ENCODE measurements at places on chromosomes 7 and 10.
A peak's percentile ranks its signal among the peaks of the same experiment; 100 is the strongest.

- no peak for DNase-seq
These were observed 193.0 kb upstream of the KMT2E start for GRCh38 chr7:104820836-104821535.

DNA sequence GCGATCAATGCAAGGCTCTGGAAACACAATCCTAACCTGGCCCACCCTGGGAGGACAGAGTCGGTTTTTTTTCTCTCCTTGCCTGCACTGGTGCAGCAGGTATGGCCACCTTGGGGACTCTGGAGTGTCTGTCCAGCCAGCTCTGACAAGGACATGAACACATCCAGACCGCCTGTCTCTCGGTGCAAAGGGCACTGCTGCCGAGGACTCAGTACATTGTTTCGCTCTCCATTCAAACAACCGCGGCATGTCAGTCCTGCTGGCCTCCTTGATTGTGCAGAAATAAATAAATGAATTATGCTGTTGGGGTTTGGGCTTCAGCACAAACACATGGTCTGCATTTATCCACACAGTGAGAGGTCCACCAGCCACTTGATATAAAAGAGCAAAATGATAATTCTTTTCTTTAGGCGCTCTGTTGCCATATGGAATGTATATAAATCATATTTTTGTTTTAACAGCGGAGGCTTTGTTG is 565.2 kb downstream of the KCNMA1 start:
- no peak for DNase-seq

- DNase-seq = no peak
These were observed 272.0 kb downstream of the BAMBI start for GRCh38 chr10:28949005-28950004.

DNA sequence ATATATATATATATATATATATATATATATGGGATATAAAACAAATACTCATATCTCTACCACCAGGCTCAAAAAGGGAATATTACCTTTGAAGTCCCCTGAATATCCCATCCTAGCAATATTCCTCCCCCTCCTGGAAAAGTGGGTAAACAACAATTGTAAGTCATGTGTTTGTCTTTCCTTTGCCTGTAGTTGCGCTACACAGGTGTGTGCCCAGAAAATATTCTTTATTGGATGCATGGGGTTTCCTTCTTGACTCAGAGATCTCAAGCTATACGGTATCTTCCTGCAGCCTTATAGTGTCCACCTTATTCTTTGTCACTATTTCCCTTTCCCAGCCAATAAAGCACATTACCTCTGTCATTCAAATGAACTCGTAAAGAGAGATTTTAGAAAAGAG is 54.2 kb downstream of the MET start:
- no peak for DNase-seq

- DNase-seq = no peak
These were observed 79.6 kb downstream of the ARL5B start for GRCh38 chr10:18738835-18739234.

GRCh38 chr10:63819753-63820329 is 298.6 kb downstream of the REEP3 start:
- peak; percentile 28 for DNase-seq

GRCh38 chr7:34675749-34676374 is 17.8 kb downstream of the NPSR1 start:
- DNase-seq = no peak

DNA sequence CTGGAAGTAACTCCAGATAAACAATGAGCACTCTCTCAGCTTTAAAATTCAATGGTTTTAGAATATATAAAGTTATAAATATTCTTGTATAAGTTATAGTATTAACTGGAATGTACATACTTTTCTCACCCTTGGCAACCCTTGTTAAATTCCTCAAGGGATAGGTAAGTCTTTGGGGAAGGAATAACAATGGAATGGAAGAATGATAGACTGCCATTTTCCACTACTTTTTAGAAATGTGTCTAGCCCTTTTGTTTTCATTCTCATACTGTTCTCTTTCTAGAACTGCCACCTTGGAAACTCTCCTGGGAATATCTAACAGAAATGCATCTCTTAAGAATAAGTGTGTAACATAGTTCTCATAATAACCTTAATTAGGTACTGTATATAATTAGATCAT is 8.3 kb downstream of the KIF5B start:
- DNase-seq = no peak

DNA sequence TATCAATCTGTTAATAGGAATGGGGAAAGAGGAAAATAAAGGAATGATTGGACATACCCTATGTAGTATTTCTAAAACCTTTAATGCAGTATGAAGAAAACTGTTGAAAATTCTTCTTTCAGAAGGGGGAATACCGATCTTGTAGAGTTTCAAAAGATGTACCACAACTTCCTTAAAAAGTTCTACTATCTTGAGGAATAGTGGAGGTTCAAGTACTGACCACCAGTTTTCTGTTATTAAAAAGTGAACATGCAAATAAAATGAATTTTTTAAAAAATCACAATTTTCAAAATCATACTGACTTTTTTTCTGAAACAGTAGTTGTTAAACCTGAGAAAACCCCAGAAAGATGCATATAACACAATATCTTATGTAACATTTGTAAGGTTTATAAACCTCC is 86.5 kb downstream of the HERC4 start:
- no peak for DNase-seq

DNA sequence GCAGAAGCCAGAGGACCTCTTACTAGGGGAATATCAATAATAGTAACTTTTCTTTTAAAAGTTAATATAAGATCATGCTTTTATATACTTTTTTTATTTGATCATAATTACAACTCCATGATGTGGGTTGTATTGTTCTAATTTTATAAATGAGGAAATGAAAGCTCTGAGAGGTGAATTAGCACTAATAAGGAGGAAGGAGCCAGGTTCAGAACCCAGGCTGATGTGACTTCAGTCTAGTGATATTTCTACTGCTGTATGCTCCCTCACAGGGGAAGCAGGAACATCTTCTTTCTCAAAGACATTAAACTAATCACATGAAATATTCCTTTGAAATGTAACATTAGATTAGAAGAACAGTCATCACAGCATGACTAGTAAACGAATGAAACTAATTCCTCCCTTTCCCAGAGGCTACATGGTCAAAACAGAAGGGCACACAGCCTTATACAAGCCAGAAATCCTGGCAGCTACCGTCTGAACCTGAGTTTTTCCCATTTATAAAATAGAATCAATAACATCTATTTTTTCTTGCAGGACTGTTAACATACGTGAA is 81.4 kb upstream of the GJD4 start:
- no peak for DNase-seq

DNA sequence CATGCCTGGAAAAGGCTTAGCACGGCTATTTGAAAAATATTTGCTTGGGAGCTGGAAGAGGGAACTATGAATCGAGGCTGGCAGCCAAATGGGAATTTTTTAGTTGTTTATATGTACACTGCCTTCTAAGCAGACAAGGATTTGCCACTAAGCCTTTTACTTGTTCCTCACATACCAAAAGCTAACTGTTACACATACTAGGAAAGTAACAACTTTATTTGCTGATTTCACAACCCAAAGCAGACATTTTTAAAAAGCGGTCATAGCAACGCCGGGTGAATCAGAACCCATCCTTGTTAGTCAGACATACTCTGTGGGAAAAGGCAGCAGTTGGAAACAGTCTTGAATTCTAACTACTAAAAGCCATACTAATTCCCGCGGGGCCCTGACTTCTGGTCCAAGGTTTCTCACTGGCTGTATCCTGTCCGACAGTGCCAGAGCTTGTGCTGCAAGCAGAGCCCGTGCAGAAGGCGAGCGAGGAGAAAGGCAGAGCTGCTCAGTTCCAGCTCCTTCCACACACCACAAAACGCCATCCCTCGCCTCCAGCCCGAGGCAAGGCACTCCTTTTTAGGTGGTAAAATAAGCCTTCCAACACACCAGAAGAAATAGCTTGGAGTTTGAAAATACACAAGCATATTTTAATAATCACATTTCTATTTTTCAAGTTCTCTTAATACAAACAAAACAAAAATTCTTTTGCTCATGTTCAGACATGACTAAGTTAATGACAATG is 89.2 kb downstream of the RNF216 start:
- DNase-seq = no peak

- no peak for DNase-seq
These were observed 220.5 kb downstream of the BAMBI start for GRCh38 chr10:28897617-28898464.

- no peak for DNase-seq
These were observed 7.6 kb downstream of the HACD1 start for GRCh38 chr10:17609523-17610079.

- DNase-seq = no peak
These were observed 11.1 kb downstream of the PTPN12 start for GRCh38 chr7:77548206-77548605.

DNA sequence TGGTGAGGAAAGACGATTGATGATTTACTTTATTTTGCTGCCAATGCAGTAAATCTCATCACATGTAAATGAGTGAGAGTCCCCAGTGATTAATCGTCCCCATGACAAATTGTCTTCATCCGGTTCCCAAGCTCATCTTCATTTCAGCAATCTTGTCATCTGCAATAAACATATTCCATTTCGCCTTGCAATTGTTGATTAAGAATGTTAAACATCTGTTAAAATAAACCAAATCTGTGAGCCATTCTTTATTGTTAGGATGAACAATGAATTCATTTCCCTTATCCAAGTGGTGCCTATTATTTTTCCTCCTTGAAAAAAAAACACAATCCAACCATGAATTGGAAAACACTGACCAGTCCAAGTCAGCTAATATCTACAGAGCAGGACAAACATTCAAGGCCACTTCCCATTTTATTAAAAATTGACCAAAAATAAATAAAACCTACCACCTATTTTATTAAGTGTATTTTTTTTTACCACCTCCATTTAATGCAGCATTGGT is 36.5 kb downstream of the NPS start:
- DNase-seq = no peak

DNA sequence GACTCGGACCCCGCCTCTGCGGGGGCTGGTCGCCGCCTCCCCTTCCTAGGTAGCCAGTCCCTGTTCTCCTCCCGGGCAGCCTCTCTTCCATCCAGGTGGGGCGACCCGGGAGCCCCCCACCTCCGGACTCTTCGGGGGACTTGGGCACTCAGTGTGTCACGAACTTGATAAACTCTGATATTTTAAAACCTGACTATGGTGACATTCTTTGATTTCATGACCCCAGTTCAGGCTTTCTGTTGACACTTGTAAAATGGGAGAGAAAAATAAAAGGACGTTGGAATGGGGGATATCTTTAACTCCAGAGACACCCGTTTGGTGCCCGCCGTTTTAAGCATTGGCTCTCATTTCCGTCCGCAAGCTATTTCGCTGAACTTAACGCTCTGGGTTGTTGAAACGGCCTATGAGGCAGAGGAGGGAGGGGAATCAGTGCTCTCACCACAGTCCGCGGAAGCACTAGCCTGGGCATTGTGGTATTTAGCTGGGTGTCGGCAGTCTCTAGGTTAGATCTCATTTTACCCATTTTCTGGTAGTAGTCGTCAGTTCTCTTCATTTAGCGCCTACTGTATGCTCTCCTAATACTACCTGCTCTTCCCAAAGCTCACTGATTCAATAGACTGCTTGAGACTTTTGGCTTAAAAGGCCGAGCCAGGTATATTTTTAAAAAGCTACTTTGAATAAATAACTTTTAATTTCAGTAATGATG is 738 bp downstream of the VPS26A start:
- peak; percentile 24 for DNase-seq

- no peak for DNase-seq
These were observed 335.3 kb downstream of the PLXNA4 start for GRCh38 chr7:132240821-132241422.

GRCh38 chr10:88923520-88923919 is 29.1 kb downstream of the ACTA2 start:
- no peak for DNase-seq

- DNase-seq = no peak
These were observed 106.1 kb downstream of the TNS3 start for GRCh38 chr7:47475880-47476227.

DNA sequence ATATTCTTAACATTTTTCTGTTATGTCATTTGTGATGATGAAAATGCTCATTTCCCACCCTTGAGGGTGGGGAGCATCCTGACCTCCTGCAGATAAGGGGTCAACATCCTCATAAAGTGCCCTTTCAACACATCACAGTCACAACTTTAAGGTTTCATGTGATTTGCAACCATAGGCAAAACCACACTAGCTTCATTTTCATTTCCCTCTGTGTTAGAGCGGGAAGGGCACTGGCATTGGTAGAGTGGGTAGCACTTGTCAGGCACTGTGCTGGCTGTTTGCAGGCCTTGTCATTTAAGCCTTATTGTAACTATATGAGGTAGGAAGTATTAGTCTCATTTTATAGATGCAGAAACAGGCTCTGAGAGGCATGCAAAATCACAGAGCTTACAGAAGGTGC is 39.8 kb downstream of the PSMC2 start:
- DNase-seq = no peak

GRCh38 chr10:128579901-128580300 is 453.7 kb upstream of the MKI67 start:
- no peak for DNase-seq

DNA sequence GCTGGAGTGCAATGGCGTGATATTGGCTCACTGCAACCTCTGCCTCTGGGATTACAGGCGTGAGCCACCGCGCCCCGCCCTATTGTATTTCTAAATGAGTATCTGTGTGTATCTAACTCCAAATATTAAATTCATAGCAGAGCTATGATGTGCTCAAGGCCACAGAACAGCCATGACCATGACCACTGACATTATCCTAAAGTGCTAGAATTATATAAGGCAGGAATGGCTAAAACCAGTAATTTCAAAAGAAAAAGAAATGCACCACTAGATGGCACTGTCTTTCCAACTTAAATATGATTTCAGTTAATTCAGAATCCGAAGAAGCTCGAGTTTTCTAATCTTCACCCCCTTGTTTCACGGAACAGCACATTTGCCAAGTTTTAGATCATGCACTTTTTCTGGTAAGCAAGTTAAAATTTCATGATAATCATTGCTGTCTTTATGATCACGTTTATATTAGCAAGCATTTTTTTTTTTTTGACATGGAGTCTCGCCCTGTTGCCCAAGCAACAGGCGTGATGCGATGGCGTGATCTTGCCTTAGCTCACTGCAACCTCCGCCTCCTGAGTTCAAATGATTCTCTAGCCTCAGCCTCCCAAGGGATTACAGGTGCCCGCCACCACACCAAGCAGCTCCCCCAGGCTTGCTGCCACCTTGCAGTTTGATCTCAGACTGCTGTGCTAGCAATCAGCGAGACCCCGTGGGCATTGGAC is 65.3 kb downstream of the OR13A1 start:
- peak; percentile 70 for DNase-seq

DNA sequence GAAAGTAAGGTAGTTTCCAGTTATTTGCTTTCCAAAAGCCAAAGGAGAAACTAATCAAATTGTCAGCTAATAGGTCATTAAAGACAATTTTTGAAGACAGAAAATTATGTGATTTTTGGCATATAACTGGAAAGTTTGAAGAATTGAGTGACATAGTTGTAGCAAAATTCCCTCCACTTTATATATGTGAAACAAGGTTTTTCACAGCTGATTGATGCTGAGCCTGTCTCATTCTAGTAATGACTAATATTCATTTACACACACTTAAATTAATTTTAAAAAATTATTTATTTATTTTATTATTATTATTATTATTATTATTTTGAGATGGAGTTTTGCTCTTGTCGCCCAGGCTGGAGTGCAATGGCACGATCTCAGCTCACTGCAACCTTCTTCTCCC is 16.3 kb upstream of the SIRT1 start:
- no peak for DNase-seq

GRCh38 chr7:1554333-1555045 is 1.5 kb downstream of the TMEM184A start:
- no peak for DNase-seq

- DNase-seq = no peak
These were observed 166.9 kb downstream of the GLI3 start for GRCh38 chr7:42070068-42070467.

- DNase-seq = no peak
These were observed 39.2 kb upstream of the TUBB8 start for GRCh38 chr10:88253-88652.

- DNase-seq = no peak
These were observed 25.4 kb upstream of the CRHR2 start for GRCh38 chr7:30707391-30708357.
